ENCODE measurements at places on chromosomes 12 and 14.

DNA sequence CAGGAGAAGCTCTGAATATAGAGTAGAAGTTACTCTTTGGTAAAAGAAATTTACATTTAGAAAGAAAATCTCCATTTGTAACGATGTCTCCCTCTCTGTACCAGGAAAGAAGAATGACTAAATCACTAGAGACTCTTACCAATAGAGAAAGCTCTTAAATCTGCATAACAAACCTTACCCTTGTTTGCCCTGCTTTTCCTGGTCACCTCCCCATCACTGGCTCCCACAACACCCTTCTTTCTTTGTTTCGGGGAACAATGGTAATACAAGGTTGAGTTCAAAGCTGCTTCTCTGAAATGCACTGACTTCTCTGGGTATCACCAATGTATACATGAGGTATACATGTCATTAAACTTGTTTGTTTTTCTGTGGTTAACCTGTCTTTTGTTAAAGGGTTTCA, 351.1 kb upstream of the FLRT2 start:
- no peak for DNase-seq

GRCh38 chr14:101844219-101844618, 82.7 kb downstream of the PPP2R5C start:
- no peak for DNase-seq

DNA sequence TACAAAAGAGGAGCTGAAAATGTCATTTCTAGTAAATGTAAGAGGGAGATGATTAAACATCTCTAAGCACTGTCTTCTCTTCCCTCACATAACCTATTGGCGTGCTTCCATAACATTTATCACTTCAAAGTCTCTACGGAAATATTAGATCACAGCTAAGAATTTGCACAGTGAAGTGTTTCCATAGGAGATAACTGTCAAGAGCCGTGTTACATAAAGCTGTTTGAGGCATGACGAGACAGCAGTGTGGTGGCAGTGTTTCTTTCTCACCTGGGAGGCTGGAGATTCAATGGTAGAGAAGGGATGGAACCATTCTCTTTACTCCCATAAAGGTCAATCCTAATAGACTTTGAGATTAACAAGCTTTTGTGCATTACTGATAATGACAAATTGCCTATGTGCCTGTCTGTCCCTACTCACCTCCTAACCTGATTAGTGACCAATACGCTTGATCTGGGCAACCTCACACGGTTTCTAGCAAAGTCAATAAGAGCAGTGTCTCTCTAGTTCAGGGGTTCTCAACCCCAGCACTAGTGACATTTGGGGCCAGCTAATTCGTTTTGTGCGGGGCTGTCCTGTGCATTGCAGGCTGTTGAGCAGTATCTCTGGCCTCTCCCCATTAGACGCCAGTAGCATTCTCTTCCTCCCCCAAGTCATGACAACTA, 35.3 kb downstream of the FBXW8 start:
- no peak for DNase-seq

GRCh38 chr14:94483729-94484275, 7.8 kb upstream of the SERPINA9 start:
- DNase-seq, result no peak

DNA sequence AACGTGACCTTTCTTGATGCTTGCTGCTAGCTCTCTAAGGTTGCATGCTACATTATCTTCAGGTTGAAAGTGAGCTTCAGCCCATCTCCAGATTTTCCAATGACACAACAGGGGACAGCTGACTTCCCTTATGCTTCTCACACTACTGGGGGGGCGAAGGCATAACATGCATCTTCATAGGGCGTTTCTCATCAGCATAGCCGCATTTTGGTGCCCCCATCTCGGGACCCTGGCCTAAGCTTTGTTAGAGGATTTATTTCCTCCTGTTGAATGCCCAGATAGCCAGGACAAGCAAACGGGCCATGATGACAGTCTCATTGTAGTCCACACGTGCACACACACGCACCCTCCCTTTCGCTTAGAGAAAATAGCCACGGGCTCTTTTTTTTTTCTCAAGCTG, 30.7 kb downstream of the SSPN start:
- no peak for DNase-seq

GRCh38 chr14:87255058-87255457, 737.9 kb downstream of the GALC start:
- DNase-seq, result no peak

All from common myeloid progenitor, CD34-positive (primary cell).